ENCODE measurements at places on chromosomes 4 and X.

GRCh38 chr4:4610672-4611071 lies 68.8 kb upstream of the STX18 start:
- no peak for DNase-seq

GRCh38 chrX:2183193-2183725 lies 317.5 kb downstream of the DHRSX start:
- no peak for DNase-seq

- no peak for DNase-seq
Observed at GRCh38 chr4:25949173-25949748, 35.2 kb downstream of the SMIM20 start.

DNA sequence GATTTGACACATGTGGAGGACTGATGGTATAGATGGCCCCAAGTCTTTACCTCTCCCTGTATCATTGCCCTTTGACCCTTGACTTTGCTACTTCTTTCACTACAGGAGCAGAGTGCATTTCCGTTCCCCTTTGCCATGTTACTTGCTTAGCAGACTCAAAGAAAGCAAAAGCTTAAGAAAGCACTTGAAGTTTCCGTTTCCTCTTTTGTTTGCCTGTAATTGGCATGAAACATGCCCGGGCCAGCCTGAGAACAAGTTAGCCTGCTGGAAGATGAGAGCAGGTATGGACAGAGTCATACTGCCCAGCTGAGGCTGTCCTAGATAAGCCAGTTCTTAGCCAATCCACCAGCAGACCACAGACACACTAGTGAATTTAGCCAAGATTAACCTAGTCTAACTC lies 206.0 kb downstream of the BCOR start:
- DNase-seq, result no peak

- no peak for DNase-seq
Observed at GRCh38 chrX:143466130-143466529, 51.1 kb downstream of the SPANXN3 start.
